ENCODE measurements at places on chromosomes 1 and 21.

DNA sequence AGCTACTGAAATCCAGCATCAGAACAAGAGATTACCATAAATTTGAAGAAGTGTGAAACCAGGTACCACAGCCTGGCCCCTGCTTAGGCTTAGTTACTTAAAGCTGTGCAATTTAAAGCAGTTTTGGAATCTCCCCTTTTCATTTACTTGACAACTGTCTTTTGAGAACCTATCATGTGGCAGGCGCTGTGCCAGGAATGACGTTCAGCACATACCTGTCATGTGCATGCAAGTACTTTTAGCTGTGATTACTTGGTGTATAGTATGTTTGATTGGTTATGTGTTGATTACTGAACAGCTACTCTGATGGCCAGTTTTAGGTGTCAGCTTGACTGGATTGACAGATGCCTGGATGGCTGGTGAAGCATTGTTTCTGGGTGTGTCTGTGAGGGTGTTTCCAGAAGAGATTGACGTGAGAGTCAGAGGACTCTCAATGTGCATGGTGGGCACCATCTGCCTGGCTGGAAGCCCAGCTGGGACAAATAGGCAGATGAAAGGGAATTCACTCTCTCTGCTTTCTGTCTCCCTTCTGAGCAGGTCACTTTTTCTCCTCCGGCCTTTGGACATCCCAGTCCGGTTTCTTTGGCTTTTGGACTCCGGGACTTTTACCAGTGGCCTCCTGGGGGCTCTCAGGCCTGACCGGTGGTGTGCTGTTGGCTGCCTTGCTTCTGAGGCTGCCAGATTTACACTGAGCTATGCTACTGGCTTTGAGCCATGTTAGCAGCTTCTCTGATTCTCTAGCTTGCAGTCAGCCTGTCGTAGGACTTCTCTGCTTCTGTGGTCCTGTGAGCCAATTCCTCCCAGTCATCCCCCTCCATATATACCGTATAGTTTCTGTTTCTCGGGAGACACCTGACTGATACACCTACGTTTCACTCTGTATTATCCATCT, 178.0 kb downstream of the RYR2 start:
- DNase-seq, result no peak

DNA sequence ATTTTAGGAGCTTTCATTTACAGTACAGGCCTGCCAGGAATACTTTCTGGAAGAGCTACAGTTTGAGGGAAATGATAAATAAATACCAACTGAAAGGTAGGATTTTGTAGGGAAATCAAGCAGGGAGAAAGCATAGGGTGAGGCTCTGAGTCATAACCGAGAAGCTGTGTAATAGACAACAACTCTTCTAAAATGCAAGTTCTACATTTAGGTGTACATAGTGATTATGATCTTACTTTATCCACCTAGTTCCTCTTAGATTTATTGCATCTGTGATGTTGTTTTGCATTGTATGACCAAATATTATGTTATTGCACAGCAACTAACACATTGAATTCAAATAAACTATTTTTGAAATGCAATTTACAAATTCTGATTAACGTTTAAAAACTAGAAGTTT, 819.3 kb downstream of the PLA2G4A start:
- DNase-seq, result no peak

GRCh38 chr1:68745011-68745410, 248.1 kb upstream of the DEPDC1 start:
- no peak for DNase-seq

GRCh38 chr1:27614625-27615344, 10.8 kb upstream of the AHDC1 start:
- no peak for DNase-seq

- no peak for DNase-seq
Measured at GRCh38 chr1:111727056-111727455, 12.1 kb downstream of the INKA2 start.

DNA sequence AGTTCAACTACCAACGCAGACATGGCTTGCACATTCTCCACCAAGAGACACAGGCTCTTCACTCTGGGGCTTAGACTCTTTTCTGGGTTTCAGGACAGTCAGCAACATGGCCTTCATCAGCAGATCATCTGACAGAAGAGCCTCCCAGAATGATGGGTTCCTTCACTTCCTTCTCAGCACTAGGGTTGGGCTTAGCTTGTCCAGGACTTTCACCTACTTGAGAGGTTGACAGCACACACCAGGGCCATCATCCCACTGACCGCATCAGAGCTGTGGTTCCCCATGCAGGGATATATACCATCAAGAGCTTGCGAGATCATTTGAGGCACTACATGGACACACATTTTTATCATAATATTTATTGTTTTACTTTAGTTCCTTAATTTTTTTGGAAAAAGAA, 10.4 kb upstream of the NCF2 start:
- no peak for DNase-seq

- DNase-seq, result no peak
Measured at GRCh38 chr21:44517175-44517899, 22.7 kb downstream of the KRTAP10-1 start.

GRCh38 chr1:243841507-243841906, 8.5 kb downstream of the AKT3 start:
- no peak for DNase-seq

DNA sequence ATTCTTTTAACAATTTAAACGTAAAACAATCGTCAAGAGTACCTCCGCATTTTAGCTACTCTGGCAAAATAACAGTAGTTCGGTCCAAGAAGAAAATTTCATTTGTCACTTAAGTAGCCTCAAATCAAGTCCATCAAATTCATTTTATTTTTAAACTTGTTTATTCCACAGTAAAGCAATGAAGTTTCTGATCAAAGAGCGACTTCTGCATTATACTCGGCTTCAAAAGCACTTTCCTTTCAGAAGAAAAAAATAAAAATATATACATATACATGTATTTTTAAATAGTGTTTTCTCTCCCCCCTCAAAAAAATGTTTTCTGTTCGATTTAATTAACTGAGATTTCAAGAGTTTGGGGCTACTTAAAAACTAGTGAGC, 115.0 kb downstream of the RERE start:
- no peak for DNase-seq

GRCh38 chr1:177933881-177934280, 36.0 kb downstream of the SEC16B start:
- no peak for DNase-seq

DNA sequence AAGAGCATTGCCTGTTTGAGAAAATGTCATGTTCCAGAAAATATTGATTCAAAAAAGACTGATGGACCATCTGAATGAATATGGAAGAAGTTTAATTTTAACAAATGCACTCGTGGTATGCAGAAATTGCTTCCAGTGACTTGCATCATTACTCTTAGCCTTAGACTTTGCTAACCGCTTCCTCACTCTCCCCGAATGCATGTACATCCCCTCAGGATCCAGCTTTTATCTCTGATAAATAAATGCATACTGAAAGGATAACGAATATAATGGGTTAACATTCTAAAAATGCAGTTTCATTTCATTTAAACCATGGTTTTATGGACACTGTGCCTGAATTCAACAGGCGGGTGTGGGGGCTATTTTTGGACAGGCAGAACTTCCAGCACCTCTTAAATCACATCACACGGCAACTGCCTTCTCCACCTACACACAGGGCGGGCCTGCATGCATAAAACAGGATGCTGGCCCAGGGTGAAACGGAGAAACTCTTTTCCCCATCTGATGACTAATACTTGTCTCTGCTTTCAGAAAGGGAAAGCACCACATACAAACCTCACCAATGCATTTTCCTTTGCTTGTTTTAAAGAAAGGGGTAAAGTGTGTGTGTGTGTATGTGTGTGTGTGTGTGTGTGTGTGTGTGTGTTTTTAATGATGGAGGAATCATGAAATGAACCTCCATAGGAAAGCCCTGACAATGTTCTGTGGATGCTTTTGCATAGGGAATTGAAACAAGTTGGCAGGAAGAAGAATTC, 48.7 kb downstream of the SPAG17 start:
- DNase-seq, result no peak

- DNase-seq, result no peak
Measured at GRCh38 chr21:36542312-36543101, 62.6 kb upstream of the CLDN14 start.

DNA sequence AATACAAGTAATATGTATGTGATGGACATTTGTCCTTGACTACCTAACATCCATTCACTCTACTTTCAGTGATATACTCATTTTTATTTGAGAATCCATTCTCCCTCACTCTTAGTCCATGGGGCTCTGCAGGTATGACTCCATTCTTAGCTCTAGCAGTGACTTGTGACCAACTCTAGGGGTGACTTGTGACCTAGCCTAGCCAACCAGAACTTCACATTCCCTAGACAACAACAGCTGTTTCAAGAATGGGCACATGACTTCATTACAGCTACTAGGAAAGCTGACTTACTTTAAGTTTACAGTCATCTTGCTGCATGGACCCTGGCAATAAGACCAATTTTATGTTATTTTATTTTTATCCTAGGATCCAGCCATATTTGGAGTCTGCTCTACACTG, 23.6 kb upstream of the DDX59 start:
- DNase-seq, result no peak

DNA sequence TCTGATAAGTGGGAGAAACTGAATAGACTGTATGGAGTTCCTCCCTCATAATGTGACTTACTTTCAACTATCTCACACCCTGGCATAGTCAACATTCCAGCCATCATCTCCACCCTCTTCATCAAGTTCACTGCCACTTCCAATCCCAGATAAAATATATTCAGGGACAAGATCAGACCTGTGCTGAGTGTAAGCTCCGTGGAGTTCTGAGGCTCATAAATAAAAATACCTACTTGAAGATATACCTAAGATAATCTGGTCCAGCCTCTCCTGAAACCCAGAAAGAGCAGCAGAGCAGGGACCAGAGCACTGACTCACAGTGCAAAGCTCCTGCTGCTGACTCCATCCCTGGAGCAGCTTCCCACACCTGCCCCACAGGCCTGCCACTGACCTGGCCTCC, 1.7 kb upstream of the LCE7A start:
- no peak for DNase-seq

- no peak for DNase-seq
Measured at GRCh38 chr1:35442734-35443133, 114.5 kb downstream of the KIAA0319L start.
